Activated T-cell treated with anti-CD3 and anti-CD28 coated beads, Interleukin-2, amount 50 U/mL, for 72 hours (primary cell): ENCODE measurements at places on chromosomes 11 and 22. TPM values are rescaled to one million over a fixed set of nuclear protein-coding genes. Genes with fewer than 3 reads are reported as not detected.

Gene OR4S2
- not detected for total RNA-seq

- DNase-seq: peak; percentile 2
Measured at GRCh38 chr11:110710628-110711381, 1.4 kb downstream of the ARHGAP20 start.

- DNase-seq: no peak
Measured at GRCh38 chr11:75191330-75191717, 40.4 kb downstream of the SLCO2B1 start.

DNA sequence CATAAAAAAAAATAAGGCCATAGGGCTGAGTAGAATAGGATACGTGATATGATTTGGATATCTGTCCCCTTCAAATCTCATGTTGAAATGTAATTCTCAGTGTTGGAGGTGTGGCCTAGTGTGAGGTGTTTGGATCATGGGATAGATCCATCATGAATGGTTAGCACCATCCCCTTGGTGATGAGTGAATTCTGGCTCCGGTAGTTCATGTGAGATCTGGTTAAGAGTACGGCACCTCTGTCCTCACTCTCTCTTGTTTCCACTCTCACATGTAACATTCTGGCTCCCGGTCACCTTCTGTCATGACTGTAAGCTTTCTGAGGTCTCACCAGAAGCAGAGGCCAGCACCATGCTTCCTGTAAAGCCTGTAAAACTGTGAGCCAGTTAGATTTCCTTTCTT is 45.5 kb downstream of the RAB30 start:
- DNase-seq: no peak

DNA sequence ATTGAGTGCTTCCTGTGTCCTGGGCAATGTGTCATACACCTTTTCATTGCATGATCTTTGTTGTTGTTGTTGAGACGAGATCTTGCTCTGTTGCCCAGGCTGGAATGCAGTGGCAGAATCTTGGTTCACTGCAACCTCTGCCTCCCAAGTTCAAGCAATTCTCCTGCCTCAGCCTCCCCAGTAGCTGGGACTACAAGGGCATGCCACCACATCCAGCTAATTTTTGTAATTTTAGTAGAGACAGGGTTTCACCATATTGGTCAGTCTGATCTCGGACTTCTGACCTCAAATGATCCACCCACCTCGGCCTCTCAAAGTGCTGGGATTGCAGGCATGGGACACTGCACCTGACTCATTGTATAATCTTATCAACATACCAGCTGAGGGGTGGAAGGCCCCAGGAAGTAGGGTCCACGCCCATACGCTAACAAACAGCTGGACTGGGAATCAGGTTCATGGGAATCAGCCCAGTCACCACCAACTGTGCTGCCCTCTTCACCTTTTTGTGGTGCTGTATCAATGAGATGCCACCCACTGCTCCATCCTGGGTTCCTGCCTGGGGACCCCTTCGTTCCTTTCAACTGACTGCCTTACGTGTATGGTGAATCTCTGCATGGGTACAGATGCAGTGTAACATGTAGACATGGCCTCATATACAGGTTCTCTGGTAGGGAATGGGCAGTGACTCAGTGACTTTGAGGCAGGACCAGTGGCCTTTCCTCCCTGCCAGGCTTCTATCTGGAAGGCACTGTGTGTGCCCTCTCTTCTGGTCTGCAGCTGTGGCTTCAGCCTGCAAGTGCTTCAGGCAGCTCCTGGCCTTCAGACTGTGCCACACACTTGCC is 32.5 kb upstream of the YWHAH start:
- DNase-seq: no peak

DNA sequence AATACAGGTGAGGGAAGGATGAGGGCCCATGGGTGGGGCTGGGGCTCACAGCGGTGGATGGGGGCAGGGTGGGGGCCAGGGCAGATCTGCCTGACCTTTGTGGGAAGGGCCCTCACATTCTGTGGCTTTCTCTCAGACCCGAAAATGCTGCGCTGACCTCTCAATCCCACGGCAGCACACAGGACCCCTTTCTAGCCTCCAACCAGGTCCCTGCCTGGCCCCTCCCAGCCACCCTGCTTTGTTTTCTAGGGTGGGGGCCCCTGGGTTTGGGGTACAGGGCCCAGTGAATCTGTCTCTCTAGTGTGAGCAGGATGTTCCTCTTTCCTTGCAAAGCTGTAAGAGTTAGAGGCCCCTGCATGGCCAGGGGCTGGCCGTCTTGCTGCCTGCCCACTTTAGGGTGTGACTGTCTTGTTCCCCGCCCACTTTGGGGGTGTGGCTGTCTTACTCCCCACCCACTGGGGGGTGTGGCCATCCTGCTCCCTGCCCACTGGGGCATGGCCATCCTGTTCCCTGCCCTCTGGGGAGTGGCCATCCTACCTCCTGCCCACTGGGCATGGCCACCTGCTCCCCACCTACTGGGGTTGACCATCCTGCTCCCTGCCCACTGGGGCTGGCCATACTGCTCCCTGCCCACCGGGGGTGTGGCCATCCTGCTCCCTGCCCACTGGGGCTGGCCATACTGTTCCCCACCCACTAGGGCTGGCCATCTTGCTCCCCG is 11.5 kb downstream of the PARVG start:
- DNase-seq: peak; percentile 74

- no peak for DNase-seq
Measured at GRCh38 chr22:37804352-37804880, 3.3 kb upstream of the GCAT start.
